ENCODE measurements at places on chromosomes 11 and 22.

DNA sequence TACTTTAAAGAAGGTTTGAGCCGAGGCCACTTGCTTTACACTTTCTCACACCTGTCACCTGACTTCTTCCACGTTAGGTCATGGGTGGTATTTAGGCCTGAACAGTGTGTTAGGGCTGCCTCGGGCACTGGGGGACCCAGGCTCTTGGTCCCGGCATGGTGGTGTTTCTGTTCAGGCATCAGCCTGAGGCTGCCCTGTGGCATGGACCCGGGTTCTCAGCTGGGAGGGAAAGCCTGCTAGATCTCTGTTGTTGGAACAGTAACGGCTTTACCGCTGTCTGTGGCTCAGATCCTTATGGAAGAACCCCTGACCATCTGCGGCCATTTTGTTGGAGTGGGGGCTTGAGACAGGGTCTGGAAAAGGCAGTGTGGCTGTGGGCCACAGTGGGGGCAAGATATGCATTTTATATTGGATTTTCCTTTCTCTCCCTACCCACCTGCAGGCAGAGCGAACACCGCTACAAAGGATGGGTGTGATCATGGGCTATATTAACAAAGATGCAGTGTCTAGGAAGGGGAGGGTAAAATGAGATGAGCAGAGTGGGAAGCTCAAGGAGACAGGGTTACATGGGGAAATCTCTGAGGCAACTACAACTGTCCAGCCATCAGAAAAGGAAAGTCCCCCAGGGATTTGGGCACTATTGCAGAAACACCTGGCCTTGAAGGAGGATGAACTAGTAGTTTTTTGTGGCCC is 1.6 kb upstream of the KCNJ11 start:
- DNase-seq = no peak

DNA sequence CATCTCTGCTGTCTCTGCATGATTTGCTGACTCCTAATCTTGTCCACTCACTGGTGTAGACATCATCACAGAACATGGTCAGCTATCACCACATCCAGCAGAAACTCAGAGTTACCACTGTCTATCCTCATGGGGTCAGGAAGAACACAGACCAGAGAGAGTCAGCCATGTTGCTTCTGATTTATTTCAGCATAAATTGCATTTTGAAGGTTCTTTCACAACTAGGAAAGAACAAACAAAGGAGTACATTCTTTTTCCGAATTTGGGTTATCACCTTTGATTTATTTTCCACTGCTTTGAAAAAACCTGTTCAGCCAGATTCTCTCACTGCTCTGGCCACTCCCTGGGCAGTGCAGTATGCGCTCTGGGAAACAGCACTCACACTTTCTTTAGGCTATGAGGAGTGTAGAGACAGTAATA is 172.0 kb upstream of the MTMR2 start:
- no peak for DNase-seq

GRCh38 chr11:112718483-112718882 is 242.7 kb upstream of the NCAM1 start:
- no peak for DNase-seq

GRCh38 chr11:112611771-112612170 is 349.4 kb upstream of the NCAM1 start:
- no peak for DNase-seq

DNA sequence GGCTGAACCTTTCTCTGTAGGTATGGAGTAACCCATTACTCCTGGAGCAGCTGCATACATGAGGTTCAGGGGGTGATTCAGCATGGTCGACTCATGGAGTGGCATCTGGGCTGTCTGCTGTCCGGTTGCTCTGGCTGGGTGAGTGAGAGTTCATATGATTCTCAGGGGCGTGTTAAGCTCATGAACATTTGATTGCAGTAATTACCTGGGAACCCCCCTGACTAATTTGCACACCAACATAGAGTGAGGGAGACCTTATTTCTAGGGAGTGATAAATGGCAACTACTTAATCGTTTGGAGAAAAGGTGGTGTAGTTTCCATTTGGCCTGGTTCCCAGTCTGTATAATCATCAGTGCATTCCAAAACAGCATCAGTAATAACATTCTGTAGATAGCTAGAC is 661.9 kb downstream of the ETS1 start:
- DNase-seq = no peak

GRCh38 chr11:121929581-121929980 is 186.4 kb downstream of the BLID start:
- no peak for DNase-seq

DNA sequence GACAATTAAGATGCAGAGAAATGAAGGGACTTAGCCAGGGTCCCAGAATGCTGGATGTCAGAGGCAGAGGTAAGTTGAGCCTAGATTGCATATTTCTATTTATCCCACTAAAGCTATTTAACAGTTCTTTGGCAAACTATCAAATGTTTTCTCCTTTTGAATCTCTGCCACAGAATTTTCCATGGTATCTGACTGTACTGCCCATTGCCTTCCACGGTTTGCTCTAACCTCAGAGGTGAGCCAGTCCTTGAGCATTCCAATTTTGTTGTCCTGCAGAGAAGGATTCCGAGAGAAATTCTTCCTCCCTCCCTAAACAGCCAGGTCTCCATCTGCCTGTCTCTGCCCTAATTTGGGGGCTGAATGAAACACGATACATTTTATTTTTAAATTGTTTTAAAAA is 368.3 kb upstream of the SYN3 start:
- DNase-seq = no peak

DNA sequence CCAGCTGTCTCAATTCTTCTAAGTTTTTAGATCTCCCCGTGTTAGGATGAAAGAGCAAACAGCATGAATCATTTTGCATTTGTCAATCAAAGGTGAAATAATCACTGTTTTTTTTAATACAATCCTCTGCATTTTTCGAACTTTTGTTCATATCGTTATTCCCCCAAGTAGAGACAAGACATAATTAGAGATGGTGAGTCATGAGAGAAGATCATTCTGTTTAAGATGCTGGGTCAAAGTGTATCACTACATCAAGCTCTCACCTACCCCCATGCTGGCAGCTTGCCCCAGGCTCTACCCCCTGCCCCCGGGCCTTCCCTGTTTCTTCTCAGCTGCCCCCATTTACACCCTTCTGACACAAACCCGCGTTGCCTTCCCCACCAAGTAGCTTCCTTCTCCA is 30.5 kb upstream of the MYO18B start:
- DNase-seq = no peak

DNA sequence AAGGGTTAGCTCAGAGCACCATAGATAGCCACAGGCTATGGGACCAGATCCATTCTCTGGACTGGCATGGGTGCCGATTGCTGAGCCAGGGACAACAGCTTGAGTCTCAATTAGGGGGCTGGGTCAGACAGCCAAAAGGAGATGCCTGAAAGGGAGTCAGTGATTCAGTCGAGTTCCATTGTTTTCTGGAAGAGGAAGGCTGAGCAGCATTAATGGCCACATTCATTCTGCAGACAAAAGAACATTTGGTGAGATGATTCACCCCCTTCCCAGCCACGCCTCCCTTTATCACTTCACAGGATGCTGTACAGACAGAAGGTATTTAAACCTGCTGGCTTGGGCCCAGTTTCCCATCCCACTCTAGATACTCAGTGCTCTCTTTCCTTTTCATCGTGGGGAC is 131.9 kb downstream of the ADAMTS15 start:
- no peak for DNase-seq

GRCh38 chr11:119254239-119254638 is 48.1 kb downstream of the CBL start:
- DNase-seq = no peak

GRCh38 chr11:116791002-116791812 is 472 bp downstream of the APOA5 start:
- DNase-seq = no peak

DNA sequence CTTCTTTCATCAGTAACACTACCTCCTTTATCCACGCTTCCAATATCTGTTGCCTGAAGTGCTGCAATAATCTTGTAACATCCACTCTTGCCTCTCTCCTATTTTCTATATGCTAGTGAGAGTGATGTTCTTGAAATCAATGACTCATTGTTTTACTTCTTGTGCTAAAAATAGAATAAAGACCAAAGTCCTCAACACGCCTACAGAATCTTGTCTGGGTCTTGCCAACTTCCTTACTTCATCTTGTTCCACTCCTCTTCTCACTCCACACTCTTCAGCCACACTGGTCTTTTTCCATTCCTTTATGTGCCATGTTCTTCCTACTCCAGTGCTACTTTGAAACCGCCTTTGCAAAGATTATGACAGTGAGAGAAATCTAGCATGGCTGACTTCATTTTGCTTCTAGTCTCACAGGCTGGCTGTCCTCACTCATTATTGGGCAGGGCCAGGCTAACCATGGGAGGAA is 136.4 kb downstream of the CCDC81 start:
- no peak for DNase-seq

DNA sequence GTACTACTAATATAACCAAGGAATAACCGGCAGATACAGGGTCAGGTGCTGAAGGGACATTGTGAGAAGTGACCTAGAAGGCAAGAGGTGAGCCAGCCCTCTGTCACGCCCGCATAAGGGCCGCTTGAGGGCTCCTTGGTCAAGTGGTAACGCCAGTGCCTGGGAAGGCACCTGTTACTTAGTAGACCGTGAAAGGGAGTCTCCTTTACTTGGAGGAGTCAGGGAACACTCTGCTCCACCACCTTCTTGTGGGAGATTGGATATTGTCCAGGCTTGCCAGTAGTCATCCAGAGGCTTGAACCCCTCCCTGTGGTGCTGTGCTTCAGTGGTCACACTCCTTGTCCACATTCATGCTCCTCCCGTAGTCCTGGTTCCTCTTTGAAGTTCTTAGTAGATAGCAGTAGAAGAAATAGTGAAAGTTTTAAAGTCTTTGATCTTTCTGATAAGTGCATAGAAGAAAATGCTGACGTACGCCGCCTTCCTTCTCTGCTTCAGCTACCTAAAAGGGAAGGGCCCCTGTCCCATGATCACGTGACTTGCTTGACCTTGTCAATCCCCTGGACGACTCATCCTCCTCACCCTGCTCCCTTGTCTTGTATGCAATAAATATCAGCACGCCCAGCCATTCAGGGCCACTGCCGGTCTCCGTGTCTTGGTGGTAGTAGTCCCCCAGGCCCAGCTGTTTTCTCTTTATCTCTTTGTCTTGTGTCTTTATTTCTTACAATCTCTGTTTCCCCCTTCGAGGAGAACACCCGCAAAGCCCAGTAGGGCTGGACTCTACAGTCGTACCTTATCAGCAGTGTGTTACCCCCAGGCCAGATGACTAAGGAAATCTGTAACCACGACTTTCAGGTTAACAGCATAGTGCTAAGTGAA is 6.1 kb downstream of the NUP50 start:
- no peak for DNase-seq

GRCh38 chr11:62352355-62353336 is 15.4 kb downstream of the ASRGL1 start:
- no peak for DNase-seq

DNA sequence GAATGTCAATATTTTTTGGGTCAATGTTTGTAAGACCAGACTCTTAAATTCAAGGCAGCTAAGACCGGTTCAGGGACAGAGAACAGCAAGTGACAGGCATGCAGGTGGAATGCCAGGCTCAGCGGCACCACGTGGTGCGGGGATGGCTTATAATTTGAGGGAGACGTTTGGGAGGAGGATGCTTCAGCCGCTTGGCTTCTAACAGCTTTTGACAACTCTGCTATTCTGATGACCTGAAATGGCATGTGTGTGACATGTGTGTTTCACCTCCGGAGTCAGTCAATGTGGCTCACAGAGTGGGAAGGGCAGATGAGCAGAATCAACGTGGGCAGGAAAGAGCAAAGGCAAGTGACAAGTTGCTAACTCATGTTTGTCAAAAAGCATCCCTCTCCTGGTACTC is 228.3 kb downstream of the KIRREL3 start:
- DNase-seq = no peak

DNA sequence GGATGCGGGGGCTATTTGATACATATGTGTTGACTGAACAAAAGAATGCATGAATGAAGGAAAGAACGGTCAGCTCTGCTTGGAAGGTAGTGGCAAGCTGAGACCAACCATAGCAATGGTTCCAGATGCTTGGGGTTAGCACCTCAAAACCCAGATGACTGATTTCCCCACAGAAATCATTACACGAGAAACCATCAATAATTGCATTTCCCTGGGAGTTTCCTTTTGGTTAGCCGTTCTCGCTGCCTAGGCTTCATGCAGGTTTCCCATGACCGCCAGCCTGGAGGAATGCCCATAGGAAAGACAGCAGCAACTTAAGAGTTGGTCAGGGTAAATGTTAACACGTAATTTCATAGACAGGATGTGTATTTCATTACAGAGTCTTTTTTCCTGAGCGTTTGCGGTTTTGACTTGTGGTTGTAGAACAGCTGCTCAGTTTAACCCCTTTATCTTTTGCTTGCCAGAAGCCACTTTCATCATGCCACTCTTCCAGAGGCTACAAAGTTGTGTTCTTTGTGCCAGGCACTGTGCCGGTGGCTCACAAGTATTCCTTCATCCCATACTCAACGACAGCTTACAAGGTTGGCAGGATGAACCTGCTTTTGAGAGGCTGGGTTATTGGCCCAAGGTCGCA is 2.8 kb downstream of the IL17RA start:
- DNase-seq = no peak

GRCh38 chr11:11301212-11301611 is 51.8 kb downstream of the CSNK2A3 start:
- DNase-seq = no peak

GRCh38 chr22:47356511-47357011 is 594.1 kb downstream of the TBC1D22A start:
- no peak for DNase-seq

DNA sequence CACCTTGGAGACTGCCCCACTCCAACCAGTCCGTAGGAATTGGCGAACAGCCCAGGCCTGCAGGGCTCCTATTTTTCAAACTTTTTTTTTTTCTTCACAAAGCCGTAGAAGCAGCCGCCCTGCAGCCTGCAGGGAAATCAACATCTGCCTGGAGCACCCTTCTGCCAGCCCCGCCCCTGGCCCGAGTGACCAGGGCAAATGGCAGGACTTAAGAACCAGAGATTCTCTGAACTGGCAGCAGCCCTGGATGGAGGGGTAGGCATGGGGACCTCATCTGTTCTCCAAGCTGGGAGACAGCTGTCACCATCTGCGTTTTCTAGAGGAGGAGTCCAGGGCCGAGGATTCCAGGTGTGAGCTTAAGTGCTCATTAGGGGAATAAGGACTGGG is 5.6 kb downstream of the SCN2B start:
- no peak for DNase-seq

- DNase-seq = no peak
Measured at GRCh38 chr11:118186346-118187107, 10.1 kb upstream of the SCN2B start.

GRCh38 chr22:36911887-36912661 is 1.4 kb upstream of the CSF2RB start:
- DNase-seq = no peak

GRCh38 chr22:38112381-38112780 is 1.9 kb upstream of the BAIAP2L2 start:
- DNase-seq = no peak

GRCh38 chr11:128690665-128691101 is 3.2 kb upstream of the FLI1 start:
- no peak for DNase-seq

DNA sequence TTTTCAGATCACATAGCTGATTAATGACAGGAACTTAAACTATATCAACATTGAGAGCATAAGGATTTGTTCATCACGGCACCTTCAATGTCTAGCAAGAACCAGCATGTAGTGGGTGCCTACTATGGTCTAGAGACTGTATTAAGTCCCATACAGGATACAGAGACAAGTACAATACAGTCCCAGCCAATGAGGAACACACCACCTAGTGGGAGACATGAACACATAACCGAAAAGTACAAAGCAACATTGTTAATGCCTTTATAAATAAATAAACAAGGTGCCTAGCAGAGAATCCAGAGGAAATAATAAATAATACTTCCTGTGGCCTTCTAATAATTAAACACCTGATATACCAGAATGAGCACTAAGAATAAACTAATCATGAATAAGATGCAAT is 87.7 kb upstream of the OPCML start:
- DNase-seq = no peak

- DNase-seq = no peak
Measured at GRCh38 chr11:95563173-95563572, 226.4 kb downstream of the FAM76B start.

Measured in esophagus squamous epithelium (tissue), 5 donors.